Right renal pelvis (tissue), 4 donors: ENCODE measurements at places on chromosomes 12 and 14. TPM values are rescaled to one million over a fixed set of nuclear protein-coding genes. Genes with fewer than 3 reads are reported as not detected.

CLEC1A gene
- polyA plus RNA-seq = 3.7 TPM

ABCC9 gene
- 22.9 TPM for polyA plus RNA-seq

CCNB1IP1 gene
- polyA plus RNA-seq = 115 TPM

PRR13 gene
- polyA plus RNA-seq = 195 TPM

CBLN3 gene
- polyA plus RNA-seq = 2.9 TPM

NRIP2 gene
- 33.4 TPM for polyA plus RNA-seq

- peak; percentile 50 for DNase-seq
These were observed 3.6 kb upstream of the CLEC4E start for GRCh38 chr12:8544295-8544694.

DNA sequence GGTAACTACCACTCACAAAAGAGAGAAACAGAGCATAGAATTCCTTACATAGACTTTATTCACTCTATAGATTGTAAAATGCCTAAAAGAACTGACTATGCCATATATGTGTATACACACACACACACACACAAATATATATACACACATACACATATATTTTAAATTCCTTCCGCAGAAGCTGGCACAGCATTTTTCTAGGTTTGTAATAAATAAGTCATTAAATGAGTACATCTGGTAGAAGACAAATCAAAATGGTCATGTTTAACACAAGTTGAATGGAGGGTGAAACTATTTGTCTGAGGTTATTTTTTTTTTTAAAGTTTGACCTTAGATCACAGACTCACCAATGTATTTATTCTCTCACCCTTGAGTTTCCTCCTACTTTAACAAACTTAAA, 58.2 kb downstream of the CCER1 start:
- no peak for DNase-seq

DNA sequence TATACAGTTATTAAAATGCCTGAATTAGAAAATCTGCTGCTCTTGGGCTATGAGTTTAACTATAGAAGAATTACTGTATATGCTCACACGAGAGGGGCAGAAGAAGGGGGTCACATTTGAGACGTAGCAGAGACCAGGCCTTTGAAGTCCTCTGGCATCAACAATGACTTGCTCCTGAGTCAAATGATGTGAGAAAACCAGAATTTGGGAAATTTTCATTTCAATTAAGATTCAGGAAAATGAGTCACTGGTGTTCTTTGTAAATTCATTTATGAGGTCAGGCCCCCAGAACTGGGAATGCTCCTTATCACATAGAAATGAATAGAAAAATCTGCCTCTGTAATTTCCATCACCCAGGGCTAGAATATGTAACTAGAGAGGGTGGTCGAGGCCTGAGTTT, 92.9 kb downstream of the APAF1 start:
- DNase-seq = no peak

DNA sequence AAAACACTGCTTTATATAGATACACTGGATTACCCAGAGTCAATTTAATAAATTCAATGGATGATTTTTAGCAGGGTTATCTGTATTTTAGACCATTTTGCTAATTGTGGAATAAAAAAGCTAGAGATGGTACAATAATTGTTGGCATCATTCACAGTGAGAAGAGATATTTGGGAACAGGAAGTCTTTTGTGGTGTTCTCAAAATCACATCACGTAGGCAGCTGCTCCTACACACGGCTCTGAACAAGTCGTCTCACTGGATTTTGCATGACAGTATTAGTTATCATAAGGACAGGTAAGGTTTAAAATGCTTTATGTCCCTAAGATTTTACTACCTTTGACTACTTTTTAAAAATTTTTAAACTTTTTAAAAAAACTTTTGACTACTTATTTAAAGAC, 52.0 kb downstream of the PAPLN start:
- no peak for DNase-seq

- DNase-seq = no peak
These were observed 24.6 kb downstream of the EXOC5 start for GRCh38 chr14:57244106-57244505.

- no peak for DNase-seq
These were observed 7.5 kb downstream of the WIF1 start for GRCh38 chr12:65113621-65114035.

- DNase-seq = no peak
These were observed 64.2 kb downstream of the SPRING1 start for GRCh38 chr12:116673681-116674111.
